ENCODE measurements at places on chromosomes 5 and 9. TPM values are rescaled to one million over a fixed set of nuclear protein-coding genes. Genes with fewer than 3 reads are reported as not detected.

Gene ADGRD2
- not detected for total RNA-seq

Gene ANKRD20A1
- 1.2 TPM for total RNA-seq

Gene GRIN3A
- total RNA-seq, result not detected

Gene SLC46A2
- not detected for total RNA-seq

Gene CAVIN4
- 0.19 TPM for total RNA-seq

Gene ZBTB26
- 8.9 TPM for total RNA-seq

GRCh38 chr5:119829341-119829740 is 200.0 kb downstream of the FAM170A start:
- no peak overlapping the region for H3K4me3 ChIP-seq
- H3K27ac ChIP-seq, result no peak overlapping the region
- no peaks in the 10 kb centered on the region for H3K4me1 ChIP-seq
- no peaks in the 10 kb centered on the region for H3K27me3 ChIP-seq
- H3K36me3 ChIP-seq, result no peaks in the 10 kb centered on the region

GRCh38 chr5:61689153-61689846 is 357.2 kb downstream of the ZSWIM6 start:
- H3K27me3 ChIP-seq, result peaks cover 10% of the 10 kb centered on the region
- H3K27ac ChIP-seq, result no peak overlapping the region
- no peak overlapping the region for H3K4me3 ChIP-seq
- no peaks in the 10 kb centered on the region for H3K36me3 ChIP-seq

GRCh38 chr5:125267636-125268248 is 521.3 kb upstream of the ZNF608 start:
- no peaks in the 10 kb centered on the region for H3K36me3 ChIP-seq
- H3K27ac ChIP-seq, result no peak overlapping the region
- no peak overlapping the region for H3K4me3 ChIP-seq
- DNase-seq, result no peak
- H3K4me1 ChIP-seq, result no peaks in the 10 kb centered on the region
- H3K27me3 ChIP-seq, result no peaks in the 10 kb centered on the region

DNA sequence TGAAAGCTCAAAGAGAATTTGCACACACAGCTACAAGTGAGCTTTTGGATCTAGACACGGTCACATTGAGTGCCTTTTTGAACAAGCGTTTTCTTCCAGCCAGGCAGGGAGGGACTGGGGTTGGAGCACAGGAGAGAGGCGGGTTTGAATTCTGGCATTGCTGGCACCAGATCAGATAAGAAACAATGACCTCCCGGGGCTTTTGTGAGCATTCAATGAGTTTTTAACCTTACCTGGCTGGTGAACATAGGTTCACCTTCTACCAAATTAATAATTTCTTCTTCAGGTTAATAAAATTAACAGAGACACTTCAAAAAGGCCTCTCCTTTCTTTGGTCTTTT is 312.9 kb upstream of the MSX2 start:
- no peak overlapping the region for H3K27ac ChIP-seq
- H3K27me3 ChIP-seq, result no peaks in the 10 kb centered on the region
- DNase-seq, result no peak
- no peaks in the 10 kb centered on the region for H3K4me1 ChIP-seq
- H3K4me3 ChIP-seq, result no peak overlapping the region

DNA sequence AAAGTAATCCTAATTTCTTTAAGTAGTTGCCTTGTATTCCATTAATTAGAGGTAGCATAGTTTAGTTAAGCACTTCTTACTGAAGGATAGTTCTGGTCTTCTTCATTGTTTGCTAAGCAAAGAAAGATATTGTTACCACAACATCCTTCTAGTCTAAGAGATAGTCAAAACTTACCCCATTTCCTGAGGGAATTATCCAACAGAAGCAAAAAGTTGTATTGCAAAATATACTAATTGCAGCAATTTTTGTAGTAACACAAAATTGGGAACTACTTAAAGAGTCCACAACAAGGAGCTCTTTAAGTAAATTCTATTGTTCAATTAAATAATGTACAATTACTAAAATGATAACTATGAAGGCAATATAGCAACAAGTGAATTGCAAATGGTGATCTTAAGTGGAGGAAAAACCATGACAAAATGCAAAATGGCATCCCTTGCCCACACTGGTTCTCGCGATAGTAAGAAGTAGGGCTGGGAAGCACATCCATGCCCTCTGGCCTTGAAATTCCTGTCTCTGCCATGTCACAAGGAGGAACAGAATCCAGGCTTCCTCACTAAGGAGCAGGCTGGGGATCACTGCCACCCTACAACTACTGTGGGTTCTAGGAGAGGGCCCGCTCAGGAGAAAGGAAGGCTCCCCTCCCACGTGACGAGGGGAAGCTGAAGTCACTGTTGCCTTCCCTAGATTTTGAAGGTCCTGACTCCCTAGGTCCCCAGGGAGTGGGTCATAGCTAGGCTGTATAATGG is 23.3 kb upstream of the MEGF9 start:
- H3K27ac ChIP-seq, result no peak overlapping the region
- DNase-seq, result no peak
- H3K4me1 ChIP-seq, result no peaks in the 10 kb centered on the region
- no peak overlapping the region for H3K4me3 ChIP-seq

- no peaks in the 10 kb centered on the region for H3K27me3 ChIP-seq
- no peaks in the 10 kb centered on the region for H3K4me1 ChIP-seq
- DNase-seq, result no peak
- H3K27ac ChIP-seq, result no peak overlapping the region
Measured at GRCh38 chr5:15320871-15321270, 179.1 kb upstream of the FBXL7 start.

- no peaks in the 10 kb centered on the region for H3K36me3 ChIP-seq
- no peak overlapping the region for H3K27ac ChIP-seq
- DNase-seq, result peak; percentile 86
Measured at GRCh38 chr9:34403554-34404380, 27.1 kb upstream of the MYORG start.

DNA sequence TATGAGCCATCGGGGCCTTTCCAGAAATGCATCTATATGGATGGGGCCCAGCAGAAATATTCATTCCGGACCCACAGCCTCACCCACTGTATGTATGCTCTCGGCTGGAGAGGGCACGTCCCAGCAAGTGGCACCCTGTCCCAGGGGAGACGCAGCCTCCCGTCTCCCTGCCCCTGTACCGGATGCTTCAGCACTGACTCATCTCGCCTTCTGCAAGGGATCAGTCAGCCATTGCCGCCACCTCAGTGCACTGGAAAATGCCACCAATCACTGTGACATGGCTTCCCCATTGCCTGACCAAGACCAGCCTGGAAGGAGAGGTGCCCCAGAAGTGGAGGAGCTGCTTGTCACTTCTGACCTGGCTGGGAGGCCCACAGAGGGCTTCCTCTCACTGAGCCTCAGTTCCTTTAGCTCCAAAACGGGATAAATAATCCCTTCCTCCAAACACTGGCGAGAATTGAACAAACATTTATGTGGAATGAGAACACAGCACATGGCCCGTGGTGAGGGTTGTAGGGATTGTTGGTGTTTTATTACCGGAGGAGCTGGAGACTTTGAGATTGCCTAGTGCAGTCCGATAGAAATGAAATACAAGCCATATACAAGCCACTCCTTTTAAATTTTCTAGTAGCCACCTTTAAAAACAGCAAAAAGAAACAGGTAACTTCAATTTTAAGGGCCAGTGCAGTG is 43.9 kb upstream of the ORM1 start:
- no peaks in the 10 kb centered on the region for H3K4me1 ChIP-seq
- no peaks in the 10 kb centered on the region for H3K27me3 ChIP-seq
- DNase-seq, result no peak
- H3K36me3 ChIP-seq, result no peaks in the 10 kb centered on the region
- H3K4me3 ChIP-seq, result no peak overlapping the region
- no peak overlapping the region for H3K27ac ChIP-seq

DNA sequence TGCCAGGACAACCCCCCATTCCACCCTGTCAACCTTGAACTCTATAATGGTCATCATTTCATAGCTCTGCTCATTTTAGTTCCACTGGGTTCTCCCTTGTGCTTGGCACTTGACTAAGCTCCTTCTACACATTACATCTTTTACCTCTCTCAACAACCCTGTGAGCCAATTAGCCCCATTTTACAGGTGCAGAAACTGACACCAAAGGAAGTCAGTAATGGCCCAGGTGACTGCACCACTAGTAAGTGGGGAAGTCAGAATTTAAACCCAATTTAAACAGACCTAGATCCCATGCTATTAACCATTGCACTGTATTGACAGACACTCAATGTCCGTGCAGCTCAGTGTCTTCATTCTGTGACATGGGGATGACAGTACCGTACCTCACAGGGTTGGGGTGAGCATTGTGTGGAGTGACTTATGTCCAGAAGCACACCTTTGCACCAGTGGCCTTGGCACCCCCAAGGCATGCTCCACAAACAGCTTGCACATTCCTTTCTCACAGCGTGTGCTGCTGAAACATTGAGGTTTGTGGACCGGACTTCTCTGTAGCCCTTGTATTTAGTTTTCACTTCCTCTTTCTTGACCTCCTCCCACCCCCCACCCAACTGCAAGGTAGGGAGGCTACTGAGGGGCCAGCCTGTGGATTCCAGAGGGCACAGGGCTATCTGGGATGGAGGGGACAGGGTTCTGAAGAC is 23.1 kb downstream of the IRF1 start:
- no peaks in the 10 kb centered on the region for H3K27me3 ChIP-seq
- peaks cover 81% of the 10 kb centered on the region for H3K4me1 ChIP-seq
- H3K4me3 ChIP-seq, result peak overlapping the region; percentile 64
- peak overlapping the region; percentile 80 for H3K27ac ChIP-seq

Measured in activated CD4-positive, alpha-beta T cell treated with anti-CD3 and anti-CD28 coated beads, Interleukin-2, amount 10 ng/mL, durations not matched to agents 24 days and 14 days (primary cell).